ENCODE measurements at places on chromosomes 11 and 22.

GRCh38 chr22:27150544-27150941 is 493.2 kb downstream of the MIAT start:
- DNase-seq, result no peak

DNA sequence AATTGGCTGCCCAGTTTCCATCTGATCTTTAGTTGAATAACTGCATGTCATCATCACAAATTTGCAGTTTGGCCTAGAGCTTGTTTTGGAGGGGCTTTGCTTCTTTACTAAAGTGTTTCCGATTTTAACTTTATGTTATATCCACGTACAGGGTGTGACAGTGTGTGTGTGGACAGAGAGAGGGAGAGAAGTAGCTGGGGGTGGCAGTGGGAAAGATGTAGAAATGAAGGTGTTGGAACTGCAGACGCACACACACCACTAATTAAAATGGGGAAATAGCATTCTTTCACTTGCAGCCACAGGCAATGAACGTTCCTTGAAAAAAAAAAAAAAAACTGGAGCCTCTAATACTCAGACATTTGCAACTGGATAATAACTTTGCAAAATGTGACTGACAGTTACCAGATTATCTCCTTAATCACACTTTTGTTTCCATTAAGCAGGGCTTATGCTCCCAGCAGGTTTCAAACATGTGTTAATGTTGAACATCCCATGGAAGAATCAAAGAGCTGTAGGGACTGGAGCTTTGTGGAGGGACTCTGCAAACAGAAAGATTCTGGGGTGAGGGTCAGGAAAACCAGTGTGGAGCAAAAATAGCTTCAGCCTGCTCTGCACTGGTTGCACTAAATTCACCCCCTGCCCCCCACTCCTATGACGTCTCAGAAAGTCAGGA is 238.1 kb upstream of the TENM4 start:
- no peak for DNase-seq

DNA sequence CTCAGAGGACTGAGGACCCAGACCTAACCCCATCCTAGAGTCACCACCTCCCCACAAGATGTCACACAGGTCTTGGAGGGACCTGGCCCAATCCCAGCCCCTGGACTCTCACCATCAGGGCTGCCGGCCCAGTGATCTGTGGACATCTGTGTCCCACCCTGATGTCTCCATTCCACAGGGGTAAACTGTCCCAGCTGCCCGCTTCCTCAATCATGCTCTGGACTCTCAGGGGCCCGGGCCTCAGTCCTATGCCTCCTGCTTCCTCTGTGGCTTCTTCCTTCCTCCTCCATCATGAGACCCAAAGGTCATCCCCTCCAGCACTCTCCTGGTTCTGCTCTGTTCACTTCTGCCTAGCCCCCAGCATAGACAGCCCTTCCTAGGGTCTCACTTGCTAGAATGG is 32.2 kb downstream of the ARAP1 start:
- DNase-seq, result no peak

GRCh38 chr11:2837096-2837601 is 48.4 kb downstream of the CDKN1C start:
- no peak for DNase-seq

- DNase-seq, result no peak
Measured at GRCh38 chr22:48567213-48567975, 1260.3 kb downstream of the BRD1 start.

- peak; percentile 23 for DNase-seq
Measured at GRCh38 chr22:45441138-45441537, 27.6 kb downstream of the RIBC2 start.

- DNase-seq, result no peak
Measured at GRCh38 chr11:111137846-111138245, 107.7 kb upstream of the POU2AF2 start.

- DNase-seq, result peak; percentile 5
Measured at GRCh38 chr22:22848364-22848866, 39.2 kb upstream of the IGLL5 start.

GRCh38 chr11:101049123-101049522 is 80.5 kb downstream of the PGR start:
- DNase-seq, result no peak

- peak; percentile 13 for DNase-seq
Measured at GRCh38 chr11:79708319-79708932, 267.6 kb upstream of the TENM4 start.

DNA sequence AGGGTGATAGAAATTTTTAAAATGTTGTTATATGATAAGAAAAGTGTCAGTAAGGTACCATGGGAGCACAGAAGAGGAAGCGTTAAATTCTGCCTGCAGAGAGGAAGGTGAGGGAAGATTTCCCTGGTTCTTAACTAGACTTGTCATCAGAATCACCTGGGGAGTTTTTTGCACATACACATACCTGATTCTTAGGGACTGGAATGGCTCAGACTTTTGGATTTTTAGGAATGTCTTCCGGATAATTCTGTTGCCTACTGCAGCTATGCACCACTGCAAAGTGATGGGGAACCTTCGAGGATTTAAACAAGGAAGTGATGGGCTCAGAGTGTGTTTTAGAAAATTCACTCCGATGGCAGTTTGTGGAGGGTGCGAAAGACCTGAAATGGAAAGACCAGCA is 21.9 kb downstream of the STX3 start:
- DNase-seq, result no peak

GRCh38 chr22:46047841-46048595 is 71.1 kb upstream of the WNT7B start:
- no peak for DNase-seq

DNA sequence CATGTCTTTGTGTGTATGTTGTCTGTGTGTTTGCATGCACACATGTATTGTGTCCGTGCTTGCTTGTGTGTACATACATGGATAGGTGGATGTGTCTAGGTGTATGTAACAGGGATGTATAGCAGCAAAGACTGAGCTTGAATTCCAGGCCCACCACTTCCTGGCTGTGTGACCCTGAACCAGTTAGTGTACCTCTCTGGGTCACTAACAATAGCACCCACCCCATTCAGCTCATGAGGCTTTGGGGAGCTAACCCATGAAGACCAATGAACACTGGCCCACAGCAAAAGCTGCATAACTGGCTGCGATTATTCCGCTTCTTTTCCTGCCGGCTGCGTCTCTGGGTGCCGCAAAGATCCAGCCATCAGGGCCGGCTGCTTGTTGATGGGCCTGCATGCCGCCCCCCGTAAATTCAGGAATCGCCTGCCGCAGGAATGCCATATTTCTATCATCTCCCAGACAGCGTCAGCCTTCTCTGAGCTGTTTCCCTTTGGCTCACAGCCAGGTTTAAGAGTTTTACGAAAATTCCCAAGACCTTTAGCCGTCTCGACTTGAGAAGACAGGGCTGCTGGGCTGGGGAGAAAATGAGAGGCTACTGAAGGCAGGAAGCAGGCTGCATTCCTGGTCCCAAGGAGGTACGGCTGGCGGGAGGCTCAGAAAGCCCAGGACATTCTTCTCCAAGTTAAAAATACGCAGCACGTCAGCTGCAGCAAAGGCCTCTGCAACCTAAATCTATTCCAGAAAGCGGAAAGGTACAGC is 224.6 kb downstream of the MN1 start:
- DNase-seq, result peak; percentile 72

- no peak for DNase-seq
Measured at GRCh38 chr22:37171662-37172061, 16.4 kb downstream of the C1QTNF6 start.

DNA sequence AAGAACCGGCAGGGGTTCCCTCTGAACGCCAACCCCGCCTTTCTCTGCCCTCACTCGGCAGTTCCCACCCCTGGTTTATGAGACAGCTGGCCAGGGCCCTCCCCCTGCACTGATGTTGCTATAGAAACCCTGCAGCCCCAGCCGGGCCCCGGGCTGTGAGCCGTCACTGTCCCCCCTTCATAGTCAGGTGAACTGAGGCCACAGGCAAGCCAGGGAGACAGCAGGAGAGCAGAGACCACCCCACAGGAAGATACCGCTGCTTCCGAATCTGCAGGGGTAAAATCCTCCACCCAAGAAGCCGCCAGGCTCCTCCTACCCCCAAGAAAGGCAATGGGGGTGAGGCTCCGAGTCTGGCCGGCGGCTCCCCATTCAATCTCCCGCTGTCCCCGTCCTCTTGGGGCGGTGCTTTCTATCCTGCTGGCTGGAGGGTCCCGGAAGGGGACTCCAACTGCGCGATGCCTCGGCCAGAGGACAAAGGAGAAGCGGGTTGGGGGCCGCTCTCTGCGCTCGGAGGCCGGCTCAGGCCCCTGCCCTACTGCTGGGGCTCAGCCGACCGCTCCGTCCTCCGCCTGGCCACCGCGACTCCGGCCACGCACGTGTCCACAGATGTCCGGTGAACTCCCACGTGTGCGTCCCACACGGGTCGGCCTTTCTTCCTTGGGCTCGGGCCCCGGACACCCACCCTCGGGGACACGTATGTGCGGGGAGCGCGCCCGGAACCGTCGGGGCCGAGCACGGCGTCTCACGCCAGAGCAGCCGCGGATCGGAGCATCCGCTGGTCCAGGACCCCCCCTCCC is 587 bp downstream of the SLC25A22 start:
- DNase-seq, result peak; percentile 62

DNA sequence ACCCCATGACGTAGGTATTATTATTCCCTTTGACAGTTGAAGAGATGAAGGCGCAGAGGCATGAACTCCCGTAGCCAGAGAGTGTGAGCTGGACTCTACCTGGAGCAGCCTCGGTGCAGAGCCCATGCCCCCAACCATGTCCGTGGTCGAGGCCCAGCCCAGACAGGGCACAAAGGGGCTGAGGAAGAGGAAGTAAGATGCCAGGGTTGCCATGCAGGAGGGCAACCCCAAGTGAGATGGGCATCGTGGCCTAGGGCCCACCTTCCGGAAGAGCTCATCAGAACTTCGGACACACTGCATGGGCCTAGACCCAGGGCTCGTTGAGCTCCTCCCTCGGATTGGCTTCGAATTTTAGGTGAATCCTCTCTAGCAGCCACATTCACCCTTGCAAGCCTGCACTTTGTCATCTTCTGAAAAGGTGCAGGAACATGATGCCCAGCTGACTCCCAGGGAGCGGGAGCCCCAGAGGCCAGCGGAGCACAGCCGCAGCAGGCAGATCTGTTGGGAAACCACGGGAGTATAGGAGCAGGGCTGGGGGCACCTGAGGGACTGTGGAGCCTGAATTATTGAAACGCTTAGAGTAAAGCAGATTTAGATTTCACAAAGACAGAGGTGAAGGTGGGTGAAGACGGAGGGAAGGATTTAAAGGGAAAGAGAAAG is 29.0 kb upstream of the JAM3 start:
- no peak for DNase-seq

DNA sequence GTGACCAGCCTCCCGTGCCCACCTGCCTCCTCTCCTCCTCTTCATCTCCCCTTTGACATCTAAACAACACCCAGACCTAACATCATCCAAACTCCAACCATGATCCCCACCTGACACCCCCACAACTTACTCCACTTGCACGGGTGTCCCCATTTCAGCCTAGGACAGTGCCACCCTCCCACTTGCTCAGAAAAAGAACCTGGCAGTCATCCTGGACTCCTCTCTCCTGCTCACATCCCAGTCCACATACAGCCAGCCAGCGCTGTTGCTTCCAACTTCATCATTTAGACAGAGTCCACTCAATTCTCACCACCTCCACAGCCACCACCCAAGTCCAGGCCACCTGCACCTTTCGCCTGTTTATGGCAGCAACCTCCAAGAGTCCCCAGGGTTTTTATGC is 485.7 kb downstream of the MN1 start:
- no peak for DNase-seq

DNA sequence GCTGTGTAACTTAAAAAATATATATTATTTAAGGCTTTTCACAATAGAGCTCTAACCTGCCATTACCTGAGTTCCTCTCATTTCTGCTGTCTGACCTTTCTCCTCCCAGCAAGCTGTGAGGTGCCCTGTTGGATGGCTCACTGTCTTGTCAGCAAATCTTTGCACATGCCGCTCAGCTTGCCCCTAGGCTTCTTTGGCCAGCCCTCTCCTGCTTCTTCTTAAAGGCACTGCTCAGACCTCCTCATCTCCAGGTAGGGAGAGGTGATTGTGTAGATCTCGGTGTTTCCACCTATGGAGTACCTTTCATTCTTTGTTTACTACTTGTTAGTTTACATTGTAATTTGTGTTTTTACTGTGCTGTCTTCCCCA is 96.5 kb downstream of the EXT2 start:
- DNase-seq, result no peak

DNA sequence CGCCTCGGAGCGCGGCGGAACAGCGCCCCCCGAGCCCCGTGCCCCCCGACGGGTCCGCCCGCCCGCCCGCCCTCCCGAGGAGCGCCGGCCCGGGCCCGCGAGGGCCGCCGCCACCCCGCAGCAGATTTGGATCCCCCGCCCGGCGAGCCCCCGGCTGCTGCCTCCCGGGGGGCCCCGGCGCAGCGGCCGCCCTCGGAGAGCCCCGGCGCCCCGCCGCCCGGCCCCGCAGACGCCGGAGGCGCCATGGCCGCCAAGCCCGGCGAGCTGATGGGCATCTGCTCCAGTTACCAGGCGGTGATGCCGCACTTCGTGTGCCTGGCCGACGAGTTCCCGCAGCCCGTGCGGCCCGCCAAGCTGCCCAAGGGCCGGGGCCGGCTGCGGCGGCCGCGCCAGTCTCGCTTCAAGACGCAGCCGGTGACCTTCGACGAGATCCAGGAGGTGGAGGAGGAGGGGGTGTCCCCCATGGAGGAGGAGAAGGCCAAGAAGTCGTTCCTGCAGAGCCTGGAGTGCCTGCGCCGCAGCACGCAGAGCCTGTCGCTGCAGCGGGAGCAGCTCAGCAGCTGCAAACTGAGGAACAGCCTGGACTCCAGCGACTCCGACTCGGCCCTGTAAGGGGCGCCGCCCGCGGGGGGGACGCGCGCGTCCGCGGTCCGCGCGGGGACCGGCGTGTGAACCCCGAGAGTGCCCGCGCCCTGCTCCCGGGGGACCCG is 380 bp downstream of the C11orf96 start:
- DNase-seq, result no peak

GRCh38 chr22:45207981-45208664 is 32.6 kb downstream of the KIAA0930 start:
- no peak for DNase-seq

DNA sequence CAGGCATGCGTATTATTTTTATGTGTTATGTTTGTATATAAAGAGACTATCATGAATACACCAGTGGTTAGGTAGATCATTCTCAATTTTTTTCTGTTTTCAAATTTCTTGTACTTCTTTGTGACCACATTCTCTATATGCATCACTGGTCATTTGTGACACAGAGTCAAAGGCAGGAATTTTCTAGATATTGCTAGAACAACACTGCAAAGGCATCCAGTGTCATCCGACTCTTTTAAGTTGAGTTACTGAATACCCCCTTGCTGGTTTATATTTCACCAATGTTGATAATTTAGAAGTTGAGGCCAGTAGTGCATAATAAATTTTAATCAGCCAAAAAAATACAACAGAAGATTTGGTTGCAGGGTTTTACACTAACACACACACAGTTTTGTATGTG is 351.8 kb downstream of the CASP12 start:
- no peak for DNase-seq

DNA sequence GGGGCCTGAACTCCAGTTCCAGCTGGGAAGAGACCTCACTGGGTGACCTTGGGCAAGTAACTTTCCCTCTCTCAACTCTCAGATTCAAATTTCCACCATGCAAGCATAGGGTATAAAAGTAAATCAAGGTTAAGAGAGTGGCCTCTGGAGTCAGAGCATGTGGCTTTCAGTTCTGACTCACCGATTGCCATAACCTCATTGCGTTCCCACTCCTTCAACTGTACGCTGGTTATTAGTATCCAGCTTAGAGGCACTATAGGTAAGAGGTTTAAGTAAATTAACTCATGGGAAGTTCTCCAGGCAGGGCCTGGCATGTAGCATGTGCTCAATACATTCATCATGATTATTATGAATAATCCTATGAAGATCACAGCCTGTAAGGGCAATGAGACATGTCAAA is 88.3 kb downstream of the FBXO7 start:
- DNase-seq, result no peak

GRCh38 chr11:125301346-125301745 is 136.8 kb downstream of the PKNOX2 start:
- DNase-seq, result no peak

- DNase-seq, result peak; percentile 21
Measured at GRCh38 chr11:100929377-100929776, 200.2 kb downstream of the PGR start.
